ENCODE measurements at places on chromosomes 7 and 10.

DNA sequence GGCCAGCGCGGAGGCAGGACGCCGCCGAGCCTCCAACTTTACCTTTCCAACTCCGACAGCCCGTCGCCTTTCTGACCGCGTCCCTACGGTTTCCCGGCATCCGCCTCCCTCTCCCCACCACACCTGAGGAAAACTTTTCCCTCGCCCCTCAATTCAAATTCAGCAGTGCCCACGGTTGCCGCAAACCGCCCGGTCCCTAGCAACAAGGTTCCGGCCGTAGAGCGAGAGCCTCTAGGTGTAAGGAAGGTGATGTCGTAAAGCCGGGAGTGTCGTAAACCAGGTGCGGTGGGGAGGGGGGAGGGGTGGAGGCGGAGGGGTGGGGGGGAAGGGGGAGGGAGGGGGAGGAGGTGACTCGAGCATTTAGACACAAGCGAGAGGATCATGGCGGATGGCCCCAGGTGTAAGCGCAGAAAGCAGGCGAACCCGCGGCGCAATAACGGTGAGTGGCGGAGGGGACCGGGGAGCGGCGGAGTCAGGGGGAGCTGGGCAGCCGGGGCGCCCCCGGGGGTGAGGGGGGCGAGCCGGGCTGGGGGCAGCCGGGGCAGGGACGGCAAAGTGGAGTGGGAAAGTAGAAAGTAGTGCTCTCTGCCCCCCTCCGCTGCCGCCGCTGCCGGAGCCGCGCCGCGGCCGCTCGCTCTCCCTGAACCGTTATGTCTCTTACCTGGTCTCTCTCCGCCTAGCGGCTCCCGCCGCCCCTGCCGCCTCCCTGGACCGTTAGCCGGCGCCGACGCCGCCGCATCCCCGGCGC is at the start of gene ZEB1:
Gene ZEB1, plus strand, starts transcription at position 363 of the 748 bp plus-strand sequence. Its CDS starts 19 bp downstream, at position 382.
- peak; percentile 87 for DNase-seq

- DNase-seq: no peak
Observed at GRCh38 chr7:96887426-96887825, 117.9 kb upstream of the DLX6 start.

DNA sequence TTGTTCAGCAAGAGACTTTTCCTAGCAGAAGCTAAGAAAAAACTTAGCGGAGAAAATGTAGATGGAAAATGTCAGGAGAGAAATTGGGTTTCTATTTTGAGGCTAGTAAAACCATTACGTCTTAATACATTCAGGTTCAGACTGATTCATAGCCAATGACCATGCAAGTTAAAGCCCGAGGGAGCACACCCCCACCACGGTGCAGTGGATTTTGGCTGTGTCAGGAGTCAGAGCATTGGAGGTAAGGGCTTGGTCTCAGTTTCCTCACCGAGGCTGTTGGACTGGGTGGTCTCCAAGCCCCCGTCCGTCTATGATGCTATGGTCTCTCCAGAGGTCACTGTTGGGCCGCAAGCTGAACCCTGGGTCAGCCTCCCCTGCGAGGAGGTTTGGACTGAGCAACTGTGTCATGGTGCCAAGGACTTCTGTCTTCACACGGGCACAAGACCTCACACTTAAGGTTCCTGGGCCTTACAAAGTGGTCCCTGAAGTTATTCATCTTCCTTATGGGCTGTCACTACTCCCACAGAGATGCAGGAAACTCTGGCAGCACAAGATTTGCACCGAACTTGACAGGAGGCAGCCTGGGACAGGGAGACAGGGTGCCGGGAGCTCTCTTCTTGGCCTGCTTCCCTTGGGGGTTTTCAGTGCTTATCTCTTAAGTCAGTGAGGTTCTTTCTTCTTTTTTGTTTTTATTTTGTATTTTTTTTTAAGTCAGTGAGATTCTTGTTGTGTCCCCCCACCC is 186.8 kb downstream of the PHTF2 start:
- DNase-seq: no peak

DNA sequence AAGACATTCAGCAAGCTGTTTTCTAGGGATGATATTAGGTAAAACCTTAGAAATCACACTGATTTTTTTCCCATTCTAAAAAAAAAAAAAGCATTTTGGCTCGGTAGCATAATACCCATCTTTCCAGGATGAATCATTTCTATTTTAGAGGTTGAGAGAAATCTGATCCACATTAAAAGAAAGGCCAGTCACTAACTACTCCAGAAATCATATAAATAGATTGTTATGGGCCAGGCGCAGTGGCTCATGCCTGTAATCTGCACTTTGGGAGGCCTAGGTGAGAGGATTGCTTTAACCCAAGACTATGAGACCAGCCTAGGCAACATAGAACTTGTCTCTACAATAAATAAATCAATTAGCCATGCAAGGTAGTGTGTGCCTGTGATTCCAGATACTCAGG is 164.3 kb downstream of the BAMBI start:
- no peak for DNase-seq

GRCh38 chr7:37432281-37432920 is 16.3 kb downstream of the ELMO1 start:
- DNase-seq: no peak

DNA sequence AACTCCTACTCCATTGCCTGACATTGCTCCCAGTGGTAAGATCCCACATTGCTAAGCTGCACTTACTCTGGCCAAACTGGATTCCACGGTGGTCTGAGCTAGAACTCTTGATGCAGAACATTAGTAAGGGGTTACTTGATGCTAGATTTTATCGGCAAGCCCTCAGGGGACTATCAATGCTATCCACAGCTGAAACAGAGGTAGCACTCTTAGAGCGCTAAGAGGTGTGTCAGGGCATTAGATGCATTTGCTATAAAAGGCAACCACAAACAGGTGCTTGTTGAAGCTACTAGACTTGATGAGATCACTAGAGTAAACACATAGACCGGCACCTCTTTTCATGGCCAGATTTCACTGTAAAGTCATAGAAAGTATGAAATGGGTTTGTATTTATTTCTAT is 116.3 kb downstream of the MDFIC start:
- DNase-seq: no peak

GRCh38 chr7:27933671-27934565 is 194.0 kb downstream of the TAX1BP1 start:
- DNase-seq: peak; percentile 91

DNA sequence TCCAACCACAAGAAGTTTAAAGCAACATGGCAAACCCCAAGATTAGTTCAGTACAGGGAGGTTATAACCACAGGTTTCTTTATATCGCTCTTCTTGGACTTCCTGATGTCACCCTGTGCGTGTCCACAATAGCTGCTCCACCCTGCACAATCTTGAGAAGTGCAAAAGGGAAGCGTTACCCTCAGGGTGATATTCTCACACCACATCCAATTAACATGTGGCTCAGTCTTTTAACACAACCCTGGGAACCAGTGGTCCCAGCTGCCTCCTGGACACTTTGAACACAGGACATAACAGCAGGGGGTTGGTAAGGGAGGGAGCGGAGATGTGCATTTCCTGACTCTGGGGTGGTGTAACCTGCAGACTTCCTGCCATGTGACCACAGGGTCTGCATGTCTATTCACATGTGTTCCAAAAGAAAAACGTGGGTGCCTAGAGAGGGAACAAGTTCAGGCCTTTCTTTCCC is 64.6 kb downstream of the GSAP start:
- no peak for DNase-seq

DNA sequence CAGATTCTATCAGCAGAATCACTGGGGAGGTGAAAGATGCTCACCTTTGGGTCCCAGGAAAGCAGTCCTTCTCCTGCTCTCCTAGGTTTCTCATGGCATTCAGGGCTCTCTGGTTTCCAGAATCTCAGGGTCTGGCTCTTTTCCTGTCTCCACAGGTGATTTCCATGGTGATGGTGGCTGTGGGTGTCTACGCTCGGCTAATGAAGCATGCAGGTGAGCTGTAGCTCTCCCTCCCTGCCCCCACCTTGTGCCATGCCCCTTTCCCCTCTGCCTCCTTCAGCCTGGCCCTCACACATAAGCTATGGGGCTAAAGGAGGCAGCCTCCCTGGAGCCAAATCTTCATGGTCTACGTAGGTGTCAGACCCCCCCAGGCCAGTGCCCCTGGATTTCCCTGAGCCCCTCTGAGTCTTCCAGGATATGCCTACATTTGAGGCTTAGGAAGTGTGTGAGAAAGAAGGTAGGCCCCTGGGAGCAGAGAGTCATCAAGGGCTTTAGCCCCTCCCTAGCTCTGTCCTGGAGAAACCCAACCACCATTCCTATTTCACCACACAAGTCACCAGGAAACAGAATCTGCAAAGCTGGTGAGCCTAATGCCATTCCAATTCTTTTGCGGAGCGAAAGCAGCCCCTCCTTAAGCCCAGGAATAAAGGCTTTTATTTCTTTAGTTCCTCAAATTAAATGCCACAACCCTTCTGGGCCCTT is 17.2 kb downstream of the TSPAN33 start:
- DNase-seq: no peak

DNA sequence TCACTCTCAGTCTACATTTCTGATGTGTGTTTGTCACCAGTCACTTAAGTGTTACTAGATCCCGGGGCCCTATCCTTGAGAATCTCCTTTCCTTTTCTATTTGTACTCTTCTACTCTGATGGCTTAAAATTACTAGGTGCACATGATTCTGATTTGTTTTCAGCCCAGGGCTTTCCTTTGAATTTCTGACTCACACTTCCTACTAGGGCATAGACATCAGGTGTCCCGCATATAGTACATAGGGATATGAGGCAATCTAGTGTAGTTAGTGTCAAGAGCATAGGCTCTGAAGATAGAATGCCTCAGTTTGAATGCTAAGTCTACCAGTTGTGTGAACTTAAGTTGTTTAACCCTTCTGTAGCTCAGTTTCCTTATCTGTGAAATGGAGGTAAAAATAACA is 49.4 kb upstream of the LRRN3 start:
- DNase-seq: no peak

DNA sequence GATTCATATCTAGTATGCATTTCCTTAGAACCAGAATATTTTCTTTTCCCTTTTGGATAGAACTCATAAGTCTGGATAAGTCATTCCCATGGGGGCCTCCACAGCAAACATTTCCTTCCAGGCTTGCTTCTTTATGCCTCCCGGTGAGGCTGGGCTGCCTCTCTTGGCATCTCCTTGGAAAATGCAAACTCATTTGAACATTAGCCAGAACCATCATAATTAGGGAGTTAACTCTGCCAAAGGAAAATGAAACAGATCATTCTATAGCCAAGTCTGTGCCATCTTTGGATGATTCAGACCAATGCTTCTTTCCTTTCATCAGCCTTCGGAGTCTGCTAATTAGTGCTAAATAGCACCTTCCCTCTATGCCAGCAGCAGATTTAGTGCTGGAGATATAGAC is 81.1 kb downstream of the PLPP4 start:
- no peak for DNase-seq

- DNase-seq: peak; percentile 15
Observed at GRCh38 chr10:69644658-69645295, 14.7 kb downstream of the FAM241B start.

All from NCI-H2171 treated with DMSO at 0.1 percent for 48 hours (cell line).